GM23338 (cell line): ENCODE measurements at places on chromosomes 1 and 21. TPM values are rescaled to one million over a fixed set of nuclear protein-coding genes. Genes with fewer than 3 reads are reported as not detected.

DNA sequence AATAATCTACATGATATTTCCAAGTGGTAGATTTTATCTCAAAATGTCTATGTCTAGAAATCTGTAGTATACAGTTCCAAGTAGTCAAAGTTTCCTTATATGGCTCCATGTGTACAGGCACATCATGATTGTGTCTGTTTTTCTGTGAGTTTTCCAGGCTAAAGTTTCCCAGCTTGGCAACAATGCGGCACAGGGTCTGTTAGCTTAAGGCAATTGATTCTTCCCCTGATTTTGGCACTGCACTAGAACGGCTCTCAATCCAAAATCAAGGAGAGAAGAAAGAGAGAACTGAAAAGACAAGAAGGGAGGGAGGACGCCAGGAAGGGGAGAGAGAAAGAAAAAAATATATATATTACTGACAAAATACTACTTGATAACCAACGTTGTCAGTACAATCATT, 193.9 kb upstream of the SNX7 start:
- no peaks in the 10 kb centered on the region for H3K27me3 ChIP-seq
- H3K36me3 ChIP-seq = no peaks in the 10 kb centered on the region
- no peak overlapping the region for H3K27ac ChIP-seq

The MAP3K7CL gene
- total RNA-seq = 1.2 and 3.6 TPM in 2 replicates

The CAPN9 gene
- 0.07 TPM in 1 of 2 replicates, not detected in the other for total RNA-seq

- H3K27ac ChIP-seq = peak overlapping the region; percentile 73
- H3K4me1 ChIP-seq = peaks cover 76% of the 10 kb centered on the region
- H3K4me3 ChIP-seq = peak overlapping the region; percentile 70
Measured at GRCh38 chr1:182614796-182615454, 10.7 kb upstream of the RGS16 start.

The TSPAN1 gene
- not detected in 2 replicates for total RNA-seq

The MATN1 gene
- 0.31 TPM in 1 of 2 replicates, not detected in the other for total RNA-seq

- H3K4me1 ChIP-seq = no peaks in the 10 kb centered on the region
- DNase-seq = no peak
- no peaks in the 10 kb centered on the region for H3K27me3 ChIP-seq
- no peak overlapping the region for H3K4me3 ChIP-seq
Measured at GRCh38 chr1:55443175-55443915, 228.2 kb upstream of the USP24 start.

- H3K4me3 ChIP-seq = no peak overlapping the region
- no peaks in the 10 kb centered on the region for H3K36me3 ChIP-seq
- H3K4me1 ChIP-seq = no peaks in the 10 kb centered on the region
- H3K27me3 ChIP-seq = no peaks in the 10 kb centered on the region
Measured at GRCh38 chr1:119549719-119550132, 42.7 kb downstream of the HSD3B1 start.

The OR10K1 gene
- total RNA-seq = not detected in 2 replicates

- no peaks in the 10 kb centered on the region for H3K36me3 ChIP-seq
- no peaks in the 10 kb centered on the region for H3K27me3 ChIP-seq
- peak overlapping the region; percentile 95 for H3K27ac ChIP-seq
- H3K4me3 ChIP-seq = no peak overlapping the region
Measured at GRCh38 chr1:204336421-204337035, 23.2 kb downstream of the PLEKHA6 start.

The RAB7B gene
- total RNA-seq = not detected in 2 replicates

GRCh38 chr21:37058261-37058660, 14.6 kb downstream of the PIGP start:
- peak overlapping the region; percentile 29; the same call in 1 of the 2 replicates for H3K27ac ChIP-seq
- no peaks in the 10 kb centered on the region for H3K36me3 ChIP-seq
- no peak overlapping the region for H3K4me3 ChIP-seq

The EPHA2 gene
- total RNA-seq = 35.0 and 51.2 TPM in 2 replicates

DNA sequence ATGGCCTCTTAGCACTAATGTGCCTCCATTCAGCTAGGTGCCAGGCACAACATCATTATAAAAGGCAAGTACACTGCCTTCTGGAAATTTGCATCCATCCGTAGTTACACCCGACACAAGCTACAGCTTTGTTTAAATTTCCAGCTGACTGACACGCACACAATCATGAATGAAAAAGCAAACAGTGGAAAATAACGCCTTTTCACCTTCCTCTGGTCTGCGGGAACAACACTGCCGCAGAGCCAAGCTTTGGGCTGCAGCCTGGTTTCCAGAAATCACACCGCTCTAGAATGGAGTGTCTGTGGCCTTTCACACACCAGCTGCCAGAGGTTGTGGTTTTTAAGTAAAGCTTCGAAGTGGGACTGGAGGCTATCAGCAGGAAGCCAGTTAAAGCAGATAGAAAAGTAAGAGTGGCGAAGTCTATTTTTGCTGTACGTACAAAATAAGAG, 142.8 kb upstream of the COA6 start:
- H3K27me3 ChIP-seq = no peaks in the 10 kb centered on the region
- no peak overlapping the region for H3K27ac ChIP-seq
- DNase-seq = no peak
- no peaks in the 10 kb centered on the region for H3K36me3 ChIP-seq

The IER5 gene
- total RNA-seq = 8.3 and 9.5 TPM in 2 replicates

- H3K27ac ChIP-seq = no peak overlapping the region
- peaks cover 14% of the 10 kb centered on the region for H3K4me1 ChIP-seq
- DNase-seq = no peak
Measured at GRCh38 chr21:37253991-37254390, 13.1 kb downstream of the VPS26C start.

- no peaks in the 10 kb centered on the region for H3K27me3 ChIP-seq
- peak overlapping the region; percentile 50; the same call in 1 of the 2 replicates for H3K27ac ChIP-seq
- no peaks in the 10 kb centered on the region for H3K36me3 ChIP-seq
- H3K4me3 ChIP-seq = no peak overlapping the region
- H3K4me1 ChIP-seq = peaks cover 12% of the 10 kb centered on the region
- DNase-seq = no peak
Measured at GRCh38 chr1:40701684-40702083, 10.2 kb downstream of the NFYC start.

DNA sequence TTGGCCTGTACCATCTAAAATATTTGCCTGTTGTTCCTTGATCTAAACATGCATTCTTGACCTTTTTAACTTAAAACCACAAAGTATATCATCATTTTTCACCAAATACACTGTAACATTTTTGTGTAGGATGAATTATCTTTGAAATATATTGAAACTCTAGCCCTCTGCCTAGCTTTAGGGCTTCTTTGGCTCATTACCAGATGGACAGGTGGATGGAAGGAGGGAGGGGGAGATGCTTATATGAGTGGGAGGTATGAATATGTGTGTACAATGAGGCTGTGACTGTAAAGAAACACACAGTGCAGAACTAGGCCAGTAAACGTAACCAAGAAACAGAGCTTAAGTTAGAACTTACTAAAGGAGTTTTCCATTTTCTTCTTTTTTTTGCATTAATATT, 118.5 kb downstream of the ESRRG start:
- H3K36me3 ChIP-seq = no peaks in the 10 kb centered on the region
- no peak overlapping the region for H3K27ac ChIP-seq
- no peak overlapping the region for H3K4me3 ChIP-seq
- H3K27me3 ChIP-seq = peaks cover 9% of the 10 kb centered on the region; the same call in 1 of the 2 replicates
- H3K4me1 ChIP-seq = peaks cover 7% of the 10 kb centered on the region

The TMEM125 gene
- 31.4 and 39.3 TPM in 2 replicates for total RNA-seq

DNA sequence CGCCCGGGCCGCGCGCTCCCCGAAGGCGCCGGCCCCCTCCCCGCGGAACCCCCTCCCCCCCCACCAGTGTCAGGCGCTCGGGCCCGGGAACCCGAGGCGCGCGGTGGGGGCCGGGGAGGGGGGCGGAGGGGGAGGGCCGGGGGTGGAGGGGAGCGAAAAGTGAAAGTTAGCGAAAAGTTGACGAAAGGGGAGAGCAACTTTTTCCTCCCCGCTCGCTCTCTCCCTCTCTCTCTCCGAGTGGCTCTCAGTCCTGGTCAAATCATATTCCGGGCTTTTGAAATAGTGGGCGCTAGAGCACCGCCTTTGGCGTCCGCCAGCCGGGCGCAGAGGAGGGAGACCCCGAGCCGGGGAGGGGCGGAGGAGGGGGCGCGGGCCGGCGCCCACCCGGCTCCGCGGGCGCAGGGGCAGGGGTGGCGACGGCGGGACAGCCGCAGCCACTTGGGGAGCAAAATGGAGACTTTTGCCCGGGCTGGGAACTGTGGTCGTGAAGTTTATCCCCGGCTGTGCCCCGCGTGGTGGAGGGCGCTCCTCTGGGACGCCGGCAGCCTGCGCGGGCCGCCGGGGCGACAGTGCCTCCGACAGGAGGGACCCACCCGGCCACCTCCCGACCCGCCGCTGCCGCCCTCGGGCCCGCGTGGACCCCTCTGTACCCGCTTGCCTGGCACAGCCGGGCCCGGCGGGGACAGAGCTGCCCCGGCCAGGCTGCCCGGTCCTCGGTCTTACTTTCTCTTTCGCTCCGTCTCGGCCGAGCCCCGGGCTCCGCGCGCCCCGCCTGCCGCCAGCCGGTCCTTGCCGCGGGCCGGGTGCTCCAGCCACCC, 697 bp downstream of the PRDM16 start:
- H3K4me1 ChIP-seq = peaks cover 35% of the 10 kb centered on the region
- no peaks in the 10 kb centered on the region for H3K36me3 ChIP-seq
- no peak overlapping the region for H3K27ac ChIP-seq
- H3K27me3 ChIP-seq = peaks cover 94% of the 10 kb centered on the region
- H3K4me3 ChIP-seq = peak overlapping the region; percentile 61

GRCh38 chr1:240420766-240421165, 191.2 kb downstream of the GREM2 start:
- no peak overlapping the region for H3K27ac ChIP-seq
- no peaks in the 10 kb centered on the region for H3K4me1 ChIP-seq
- H3K4me3 ChIP-seq = no peak overlapping the region

The KRTAP13-1 gene
- total RNA-seq = not detected in 2 replicates

The NT5C1A gene
- total RNA-seq = not detected in 2 replicates

GRCh38 chr1:205961405-205961804, 18.1 kb upstream of the SLC26A9 start:
- no peak overlapping the region for H3K27ac ChIP-seq
- no peaks in the 10 kb centered on the region for H3K4me1 ChIP-seq
- no peaks in the 10 kb centered on the region for H3K27me3 ChIP-seq
- H3K36me3 ChIP-seq = no peaks in the 10 kb centered on the region

DNA sequence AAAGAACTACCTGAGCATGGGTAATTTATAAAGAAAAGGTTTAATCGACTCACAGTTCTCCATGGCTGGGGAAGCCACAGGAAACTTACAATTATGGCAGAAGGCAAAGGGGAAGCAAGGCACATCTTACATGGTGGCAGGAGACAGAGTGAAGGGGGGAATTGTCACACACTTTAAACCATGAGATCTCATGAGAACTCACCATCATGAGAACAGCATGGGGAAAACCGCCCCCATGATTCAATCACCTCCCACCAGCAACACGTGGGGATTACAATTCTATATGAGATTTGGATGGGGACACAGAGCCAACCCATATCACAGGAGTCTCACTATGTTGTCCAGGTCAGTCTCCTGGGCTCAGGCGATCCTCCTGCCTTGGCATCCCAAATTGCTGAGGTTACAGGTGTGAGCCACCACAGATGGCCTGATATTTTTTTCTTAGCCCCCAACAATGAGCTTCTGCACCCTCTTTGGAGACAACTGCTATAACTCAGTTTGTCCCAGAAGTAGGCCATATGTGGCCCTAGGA, 22.5 kb upstream of the MORC3 start:
- H3K27ac ChIP-seq = no peak overlapping the region
- no peak for DNase-seq
- H3K27me3 ChIP-seq = no peaks in the 10 kb centered on the region
- H3K36me3 ChIP-seq = no peaks in the 10 kb centered on the region
- no peaks in the 10 kb centered on the region for H3K4me1 ChIP-seq
- no peak overlapping the region for H3K4me3 ChIP-seq

GRCh38 chr1:46719689-46720088, 775 bp upstream of the EFCAB14 start:
- peak; percentile 12 for DNase-seq
- no peaks in the 10 kb centered on the region for H3K27me3 ChIP-seq
- H3K4me1 ChIP-seq = peaks cover 19% of the 10 kb centered on the region

GRCh38 chr1:36300526-36300925, 5.6 kb upstream of the SH3D21 start:
- peaks cover 48% of the 10 kb centered on the region for H3K36me3 ChIP-seq
- peaks cover 5% of the 10 kb centered on the region for H3K4me1 ChIP-seq
- H3K27me3 ChIP-seq = no peaks in the 10 kb centered on the region
- H3K27ac ChIP-seq = no peak overlapping the region
- H3K4me3 ChIP-seq = no peak overlapping the region

The GOLT1A gene
- total RNA-seq = 3.0 and 7.0 TPM in 2 replicates

DNA sequence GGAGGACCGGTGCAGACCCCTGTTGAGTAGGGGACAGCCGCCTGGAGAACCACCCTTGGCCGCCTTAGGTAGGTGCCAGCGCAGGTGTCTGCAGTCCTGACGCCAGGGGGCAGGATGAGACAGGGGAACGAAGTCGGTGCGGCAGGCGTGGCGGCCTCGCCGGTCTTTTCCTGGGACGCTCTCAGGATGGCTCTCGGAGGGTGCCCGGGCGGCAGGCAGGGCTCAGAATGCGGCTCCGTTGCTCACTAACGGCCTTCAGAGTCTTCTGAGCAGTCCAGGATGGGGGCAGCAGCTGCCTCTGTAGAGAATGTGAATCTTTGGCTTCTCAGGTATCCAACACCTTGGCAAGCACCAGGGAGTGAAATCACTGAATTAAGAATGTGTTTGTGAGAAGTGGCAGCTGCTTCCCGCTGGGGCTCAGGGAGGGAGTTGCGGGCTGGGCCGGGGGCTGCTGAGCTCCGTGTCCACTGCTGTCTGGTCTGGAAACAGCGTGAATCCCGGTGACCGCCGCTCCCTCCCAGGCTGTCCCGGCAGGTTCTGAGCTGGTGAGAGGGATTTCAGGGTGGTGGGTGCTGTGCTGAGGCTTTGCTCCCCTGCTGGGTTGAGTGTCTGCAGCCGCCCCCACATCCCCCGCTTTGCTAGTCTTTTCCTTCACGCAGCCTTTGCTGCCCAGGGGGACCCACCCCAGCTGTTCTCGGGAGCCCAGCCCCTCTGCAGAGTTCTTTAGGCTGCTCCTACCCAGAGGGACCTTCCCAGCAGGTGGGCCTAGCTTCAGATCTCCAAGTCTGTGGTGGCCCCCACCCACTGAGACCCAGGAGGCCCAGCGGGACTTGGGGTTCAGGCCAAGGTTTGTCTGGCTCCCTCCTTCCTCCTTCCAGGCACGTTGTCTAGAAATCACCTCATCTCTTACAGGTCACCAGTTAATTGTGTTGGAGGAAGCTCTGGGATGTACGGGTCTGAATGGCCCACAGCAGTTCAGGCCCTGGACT, 11.1 kb upstream of the C1orf174 start:
- DNase-seq = peak; percentile 78
- H3K4me1 ChIP-seq = no peaks in the 10 kb centered on the region
- no peak overlapping the region for H3K27ac ChIP-seq
- no peaks in the 10 kb centered on the region for H3K36me3 ChIP-seq
- H3K27me3 ChIP-seq = no peaks in the 10 kb centered on the region
